Amniotic stem cell (primary cell): ENCODE measurements at places on chromosomes 13 and 19.
A peak's percentile ranks its signal among the peaks of the same experiment; 100 is the strongest.

DNA sequence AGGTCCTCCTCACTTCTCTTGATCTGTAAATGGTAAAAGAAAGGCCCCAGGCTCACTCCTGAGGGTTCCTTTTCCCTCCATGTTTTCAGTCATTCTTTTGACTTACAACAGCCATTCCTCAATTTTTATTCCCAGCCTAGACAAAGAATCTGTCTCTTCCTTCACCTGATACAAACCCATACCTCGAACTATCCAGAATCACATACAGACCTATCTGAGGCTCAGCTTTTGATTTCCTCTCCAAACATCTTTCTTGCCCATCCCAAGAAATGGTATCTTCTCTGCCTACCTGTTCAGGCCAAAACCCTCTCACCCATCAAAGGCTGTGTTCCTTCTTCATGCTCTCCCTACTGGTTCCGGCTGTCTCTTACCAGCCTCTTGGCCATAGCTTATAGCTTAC, 2.2 kb downstream of the CHMP2A start:
- no peak for DNase-seq

DNA sequence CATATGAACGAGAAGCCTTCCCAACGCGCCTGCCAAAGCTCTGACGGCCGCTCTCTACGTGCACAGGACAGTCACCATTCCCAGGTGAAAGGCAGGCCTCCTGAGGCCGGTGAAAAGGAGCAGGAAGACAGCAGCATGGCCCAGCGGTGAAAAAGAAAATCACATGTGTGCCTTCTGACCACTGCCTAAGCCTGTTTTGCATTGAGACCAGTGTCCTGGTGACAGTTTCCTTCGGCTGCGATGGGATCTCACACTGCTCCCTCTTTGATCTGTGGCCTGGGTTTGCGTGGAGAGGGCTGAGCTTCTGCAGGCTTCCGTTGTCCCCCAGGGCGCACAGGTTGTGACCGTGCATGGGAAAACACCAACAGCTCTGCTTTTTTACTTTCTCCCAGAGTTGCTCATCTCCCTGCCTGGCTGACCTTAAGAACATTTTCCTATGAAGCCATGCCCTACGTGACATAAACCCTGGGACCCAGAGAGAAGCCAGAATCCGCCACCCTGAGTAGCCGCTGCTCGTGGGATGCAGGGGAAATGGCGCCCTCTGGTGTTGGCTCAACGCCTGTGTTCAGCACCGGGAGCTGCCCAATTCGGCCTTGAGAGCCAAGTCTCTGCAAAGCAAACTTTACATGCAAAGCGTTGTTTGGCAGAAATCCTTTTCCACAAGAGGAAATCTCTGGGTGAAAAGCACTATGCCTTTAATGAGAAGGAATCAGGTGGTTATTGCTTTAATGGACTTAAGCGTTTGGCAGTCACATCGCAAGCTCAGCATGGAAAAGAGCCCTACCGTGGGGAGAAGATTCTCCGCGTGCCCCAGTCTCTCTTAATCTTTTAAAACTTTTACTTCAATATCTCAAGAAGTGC, 112.2 kb upstream of the GPR12 start:
- DNase-seq, result no peak

DNA sequence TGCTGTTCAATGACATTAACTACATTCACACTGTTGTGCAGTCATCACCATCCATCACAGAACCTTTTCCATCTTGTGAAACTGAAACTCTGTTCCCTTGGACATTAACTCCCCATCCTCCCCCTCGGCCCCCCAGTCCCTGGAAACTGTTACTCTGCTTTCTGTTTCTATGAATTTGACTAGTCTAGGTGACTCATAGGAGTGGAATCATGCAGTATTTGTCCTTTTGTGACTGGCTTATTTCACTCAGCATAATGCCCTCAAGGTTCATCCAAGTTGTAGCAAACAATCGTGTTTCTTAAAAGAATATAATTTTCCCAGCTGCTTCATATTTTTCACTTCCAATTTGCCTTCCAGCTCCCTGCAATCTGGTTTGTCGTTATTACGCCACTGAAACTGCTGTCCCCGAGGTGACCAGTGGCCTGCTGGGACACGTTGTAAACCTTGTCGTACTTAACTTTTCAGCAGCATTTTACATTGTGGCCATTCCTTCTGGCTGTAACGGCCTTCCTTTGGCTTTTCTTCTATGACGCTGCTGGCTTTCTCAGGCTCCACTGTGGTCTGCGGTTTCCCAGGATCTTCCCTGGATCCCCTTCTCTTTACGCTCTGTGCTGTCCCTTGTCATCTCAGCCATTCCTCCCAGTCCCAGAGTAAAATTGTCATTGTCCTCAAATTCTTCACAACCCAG, 74.0 kb downstream of the DHRS12 start:
- peak; percentile 60 for DNase-seq

GRCh38 chr13:102606537-102607309, 9.9 kb downstream of the TPP2 start:
- DNase-seq, result no peak

DNA sequence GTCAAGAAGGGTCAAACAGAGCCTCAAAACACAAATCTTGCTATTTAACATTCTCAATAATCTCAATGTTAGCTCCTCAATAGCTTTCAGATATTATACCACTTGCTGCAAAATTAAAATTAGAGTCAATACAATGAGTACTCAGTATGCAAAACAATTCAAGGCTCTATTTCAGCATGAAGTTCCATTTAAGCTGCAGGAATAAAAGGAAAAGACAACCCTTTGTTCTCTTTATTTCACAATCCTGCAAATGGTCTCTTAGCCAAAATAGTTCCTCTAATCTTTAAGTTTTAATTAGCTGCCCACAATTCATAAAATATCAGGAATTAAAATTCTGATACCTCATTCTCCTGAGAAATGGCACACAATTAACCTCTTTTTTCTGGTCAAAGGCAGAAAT, 40.5 kb upstream of the DCT start:
- DNase-seq, result no peak

DNA sequence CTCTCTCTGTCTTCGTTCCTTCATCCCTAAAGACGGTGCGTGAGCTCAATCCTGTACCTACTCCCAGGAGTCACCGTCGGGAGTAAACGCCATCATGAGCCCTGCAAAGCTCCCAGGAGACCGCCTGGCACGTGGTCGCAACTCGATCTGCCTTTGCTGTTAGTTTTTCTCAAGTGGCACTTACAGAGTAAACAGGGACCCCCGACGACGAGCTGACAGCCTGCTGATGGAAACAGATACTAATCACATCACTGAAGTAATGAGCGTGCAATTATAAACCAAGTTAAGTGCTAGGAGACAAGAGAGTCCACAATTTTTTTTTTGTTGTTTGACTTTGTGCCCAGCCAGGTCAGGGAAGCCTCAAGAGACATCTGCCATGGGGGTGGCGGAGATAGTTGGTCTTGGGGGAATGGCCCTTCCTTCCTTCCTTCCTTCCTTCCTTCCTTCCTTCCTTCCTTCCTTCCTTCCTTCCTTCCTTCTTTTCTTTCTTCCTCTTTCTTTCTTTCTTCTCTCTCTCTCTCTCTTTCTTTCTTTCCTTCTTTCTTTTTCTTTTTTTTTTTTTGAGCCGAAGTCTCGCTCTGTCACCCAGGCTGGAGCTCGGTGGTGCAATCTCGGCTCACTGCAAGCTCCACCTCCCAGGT, 23.6 kb downstream of the CACNG6 start:
- no peak for DNase-seq

DNA sequence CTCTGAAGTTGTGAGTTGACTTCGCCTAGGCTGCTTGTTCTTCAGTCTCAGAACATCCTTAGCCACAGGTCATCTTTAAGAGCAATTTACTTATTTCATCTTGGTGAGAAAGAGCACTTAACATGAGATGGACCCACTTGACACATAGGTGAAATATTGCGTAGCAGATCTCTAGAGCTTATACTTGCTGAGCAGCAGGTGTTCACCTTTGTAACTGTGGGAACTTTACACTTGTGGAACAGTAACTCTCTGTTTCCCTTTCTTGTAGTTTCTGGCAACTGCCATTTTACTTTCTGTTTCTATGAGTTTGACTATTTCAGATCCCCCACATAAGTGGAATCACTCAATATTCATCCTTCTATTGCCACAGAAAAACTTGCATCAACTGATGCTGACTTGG, 95.7 kb downstream of the SLC10A2 start:
- no peak for DNase-seq

- no peak for DNase-seq
These were observed 107.5 kb downstream of the CYSLTR2 start for GRCh38 chr13:48761256-48761655.

GRCh38 chr13:113425941-113426590, 27.2 kb downstream of the ADPRHL1 start:
- no peak for DNase-seq

DNA sequence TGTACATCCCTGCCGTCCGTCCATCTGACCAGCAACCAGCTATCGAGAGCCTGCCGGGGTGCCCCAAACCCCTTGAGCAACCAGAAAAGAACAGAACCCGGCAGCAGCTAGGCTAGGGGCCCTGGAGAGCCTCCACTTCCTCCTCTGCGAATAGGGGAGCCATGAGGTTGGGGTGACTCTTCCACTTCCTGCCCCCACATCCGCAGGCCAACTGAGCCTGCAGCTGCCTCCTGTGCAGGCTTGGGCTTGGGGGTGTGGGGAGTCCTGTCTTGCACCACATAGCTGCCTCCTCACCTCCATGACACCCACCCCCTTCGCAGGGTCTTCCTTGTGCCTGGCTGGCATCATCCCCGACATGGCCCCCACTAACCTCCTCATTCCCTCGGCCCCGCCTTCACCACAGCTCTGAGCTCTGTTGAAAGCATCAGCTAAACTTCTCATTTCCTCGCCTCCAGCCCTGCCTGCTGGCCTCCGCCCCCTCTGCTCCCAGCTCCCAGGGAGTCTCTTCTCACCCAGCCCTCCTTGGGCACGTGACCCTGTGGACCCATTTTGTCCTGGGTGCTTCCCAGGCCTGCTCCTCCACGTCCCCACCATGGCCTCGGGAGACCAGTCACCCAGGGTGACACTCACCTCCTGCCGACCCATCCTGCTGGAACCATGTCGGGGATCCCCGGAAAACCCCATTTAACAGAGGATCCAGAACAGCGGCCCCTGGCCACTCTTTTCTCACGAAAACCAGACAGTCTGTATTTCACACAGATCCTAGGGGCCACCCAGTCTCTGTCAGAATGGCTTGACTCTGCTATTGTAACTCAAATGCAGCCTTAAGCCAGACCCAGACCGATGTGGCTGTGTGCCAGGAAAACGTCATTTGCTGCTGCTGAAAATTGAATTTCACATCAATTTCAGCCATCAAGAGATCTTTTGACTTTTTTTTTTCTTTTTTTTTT, 50.4 kb downstream of the MYO9B start:
- no peak for DNase-seq

DNA sequence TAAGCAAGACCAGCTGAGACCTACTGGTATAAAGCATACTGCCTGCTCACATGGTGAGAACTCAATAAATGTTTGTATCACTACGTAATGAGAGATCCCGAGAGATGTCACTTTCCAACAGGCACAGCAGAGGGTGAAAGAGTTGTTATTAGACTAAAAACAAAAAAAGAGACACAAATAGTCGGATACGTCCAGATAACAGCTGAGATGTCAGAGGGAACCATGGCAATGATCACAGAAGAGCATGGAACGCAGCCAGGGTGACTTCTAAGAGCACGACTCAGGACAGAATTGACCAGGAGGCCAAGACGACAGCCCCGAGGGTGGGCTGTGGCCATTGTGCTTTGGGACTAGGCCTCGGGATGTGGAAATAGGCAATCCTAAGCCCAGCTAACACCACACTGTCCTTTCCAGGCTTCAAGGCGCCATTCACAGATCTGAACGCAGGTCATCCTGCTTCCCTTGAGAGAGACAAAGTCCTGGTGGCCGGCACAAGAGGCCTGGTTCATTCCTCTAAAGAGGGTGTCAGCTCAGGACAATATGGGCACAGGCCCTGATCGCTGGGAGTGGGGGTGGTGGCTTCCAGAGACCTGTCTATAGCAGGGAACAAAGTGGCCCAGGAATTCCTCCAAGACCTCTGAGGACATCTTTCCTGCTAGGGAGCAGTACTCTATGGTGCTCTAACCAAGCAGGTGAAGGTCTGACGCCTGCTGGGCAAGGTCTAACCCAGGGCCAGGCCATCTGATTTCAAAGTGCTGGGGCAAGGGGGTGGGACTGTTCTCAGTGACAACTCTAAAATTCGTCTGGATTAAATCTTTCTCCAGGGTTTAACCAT, 3.2 kb downstream of the SH3GL1 start:
- no peak for DNase-seq

GRCh38 chr19:41234512-41235168, 15.6 kb downstream of the AXL start:
- no peak for DNase-seq

DNA sequence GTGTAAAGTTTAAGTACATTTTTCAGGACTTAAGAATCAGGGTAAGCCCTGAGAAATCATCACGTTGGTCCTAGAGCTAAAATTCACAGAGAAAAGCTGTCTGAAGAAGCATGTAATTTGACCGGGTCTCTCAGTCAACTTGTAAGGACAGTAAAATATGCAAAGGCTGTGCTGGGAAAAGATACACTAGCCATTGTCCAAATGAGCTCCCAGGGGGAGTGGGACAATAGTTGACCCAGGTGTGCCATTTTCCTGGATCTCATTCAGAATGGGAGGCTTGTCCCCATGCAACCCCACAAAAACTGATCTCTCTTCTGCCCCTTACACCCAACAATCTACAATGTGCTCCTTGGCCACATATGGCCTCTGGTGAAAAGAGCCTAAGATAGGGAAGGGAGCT, 437.9 kb downstream of the KLF12 start:
- no peak for DNase-seq

DNA sequence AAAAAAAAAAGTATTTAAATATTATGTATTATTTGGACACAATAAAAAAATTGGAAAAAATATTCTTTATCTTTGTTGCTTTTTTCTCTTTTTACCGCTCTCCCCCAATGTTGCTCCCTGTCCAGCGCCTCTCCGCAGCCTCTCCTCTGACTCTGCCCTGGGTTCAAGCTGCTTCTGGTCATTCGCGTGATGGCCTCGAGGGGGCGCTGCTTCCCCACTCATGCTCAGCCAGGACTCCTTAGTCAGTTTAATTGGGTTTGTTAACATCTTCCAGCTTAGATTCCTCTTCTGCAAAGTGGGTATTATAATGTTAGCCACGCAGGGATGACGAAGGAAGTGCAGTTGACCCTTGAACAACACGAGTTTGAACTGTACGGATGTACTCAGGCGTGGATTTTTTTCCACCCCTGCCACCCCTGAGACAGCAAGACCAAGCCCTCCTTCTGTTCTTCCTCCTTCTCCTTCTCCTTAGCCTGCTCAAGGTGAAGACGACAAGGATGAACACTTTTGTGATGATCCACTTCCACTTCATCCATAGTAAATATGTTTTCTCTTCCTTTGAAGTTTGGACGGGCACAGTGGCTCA, 4.9 kb upstream of the NWD1 start:
- no peak for DNase-seq

DNA sequence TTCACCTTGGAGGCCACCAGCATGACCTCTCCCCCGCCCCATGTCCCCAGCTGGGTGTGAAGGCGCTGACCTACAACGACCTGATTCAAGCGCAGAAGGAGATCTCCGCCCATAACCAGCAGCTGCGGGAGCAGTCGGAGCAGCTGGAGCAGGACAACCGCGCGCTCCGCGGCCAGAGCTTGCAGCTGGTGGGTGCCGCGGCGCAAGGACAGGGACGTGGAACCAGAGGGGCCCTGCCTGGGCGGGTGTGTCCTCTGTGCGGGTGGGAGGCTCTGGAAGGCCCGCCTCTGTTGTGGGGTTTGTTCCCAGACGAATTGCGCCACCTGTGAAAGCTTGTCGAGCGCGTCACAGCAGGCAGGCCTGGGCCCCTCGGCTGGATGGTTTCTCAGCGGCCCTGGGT, 22.3 kb downstream of the PLEKHJ1 start:
- DNase-seq, result no peak
